Activated T-helper 1 cell treated with anti-CD3 and anti-CD28 coated beads, Interleukin-12 subunit alpha, Interleukin-12 subunit beta, Interleukin-2, Interleukin-4 antibody, amounts not matched to agents 30 ng/mL and 10 ng/mL and 1 ng/mL, durations not matched to agents 14 hours and 24 hours and 36 hours (primary cell): ENCODE measurements at places on chromosomes 4 and X. TPM values are rescaled to one million over a fixed set of nuclear protein-coding genes. Genes with fewer than 3 reads are reported as not detected.

Gene LAGE3
- 60.3 and 63.2 TPM in 2 replicates for total RNA-seq

Gene NLGN3
- 1.1 and 1.6 TPM in 2 replicates for total RNA-seq

Gene RTL5
- total RNA-seq: 0.26 and 0.29 TPM in 2 replicates

Gene CT55
- not detected in 2 replicates for total RNA-seq

Gene ADH4
- total RNA-seq: not detected in 2 replicates

Gene NDST4
- not detected in 2 replicates for total RNA-seq

Gene CLTRN
- total RNA-seq: 0.17 TPM in 1 of 2 replicates, not detected in the other

Gene WDR45
- 49.1 and 53.0 TPM in 2 replicates for total RNA-seq

Gene CDKL5
- total RNA-seq: 0.69 and 0.73 TPM in 2 replicates

Gene RHOXF2
- not detected in 2 replicates for total RNA-seq

Gene IGSF1
- not detected in 2 replicates for total RNA-seq

Gene PGRMC2
- 43.4 and 45.8 TPM in 2 replicates for total RNA-seq

Gene AMOT
- 1.3 and 1.9 TPM in 2 replicates for total RNA-seq

Gene NPFFR2
- total RNA-seq: not detected in 2 replicates

Gene IQSEC2
- total RNA-seq: 0.26 and 0.27 TPM in 2 replicates

Gene NPY2R
- not detected in 2 replicates for total RNA-seq

Gene PDHA2
- total RNA-seq: not detected in 2 replicates

Gene NEIL3
- 12.9 and 13.6 TPM in 2 replicates for total RNA-seq

Gene CXCL11
- total RNA-seq: not detected in 2 replicates

Gene XKRX
- total RNA-seq: 0.39 and 0.51 TPM in 2 replicates

Gene ADGRL3
- not detected in 2 replicates for total RNA-seq

Gene MAGEA4
- total RNA-seq: not detected in 2 replicates

Gene FAM133A
- not detected in 2 replicates for total RNA-seq

Gene REPS2
- not detected in 2 replicates for total RNA-seq

Gene EMCN
- total RNA-seq: not detected in 2 replicates

Gene AFM
- total RNA-seq: not detected in 2 replicates

Gene PHEX
- total RNA-seq: 12.8 and 14.3 TPM in 2 replicates

Gene PWWP3B
- total RNA-seq: not detected in 2 replicates

Gene USP26
- total RNA-seq: not detected in 2 replicates

Gene TRIM61
- total RNA-seq: 2.4 and 3.1 TPM in 2 replicates

Gene STS
- total RNA-seq: 1.1 and 1.2 TPM in 2 replicates

Gene KLHL13
- total RNA-seq: 0.20 TPM in 1 of 2 replicates, not detected in the other

Gene SPANXD
- total RNA-seq: not detected in 2 replicates

Gene TSPAN7
- 0.54 TPM in 1 of 2 replicates, not detected in the other for total RNA-seq

Gene TBX22
- not detected in 2 replicates for total RNA-seq

Gene CYSLTR1
- total RNA-seq: 13.9 and 14.2 TPM in 2 replicates
